Activated T-cell treated with anti-CD3 and anti-CD28 coated beads for 48 hours (primary cell): ENCODE measurements at places on chromosomes 2 and 18.
A peak's percentile ranks its signal among the peaks of the same experiment; 100 is the strongest.

DNA sequence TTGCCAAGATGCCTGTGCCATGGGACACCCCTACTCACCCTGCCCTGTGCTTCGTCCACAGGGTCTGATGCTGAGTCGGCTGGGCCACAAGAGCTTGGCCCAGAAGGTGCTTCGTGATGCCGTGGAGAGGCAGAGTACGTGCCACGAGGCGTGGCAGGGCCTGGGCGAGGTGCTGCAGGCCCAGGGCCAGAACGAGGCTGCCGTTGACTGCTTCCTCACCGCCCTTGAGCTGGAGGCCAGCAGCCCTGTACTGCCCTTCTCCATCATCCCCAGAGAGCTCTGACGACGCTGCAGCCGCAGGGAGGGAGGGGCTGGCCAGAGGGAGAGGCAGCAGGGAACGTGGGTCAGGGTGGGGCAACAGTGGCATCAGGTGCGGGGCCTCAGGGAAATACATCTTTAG lies 81.5 kb downstream of the STPG4 start:
- DNase-seq: no peak

- no peak for DNase-seq
Observed at GRCh38 chr18:77559274-77559910, 309.7 kb downstream of the GALR1 start.

DNA sequence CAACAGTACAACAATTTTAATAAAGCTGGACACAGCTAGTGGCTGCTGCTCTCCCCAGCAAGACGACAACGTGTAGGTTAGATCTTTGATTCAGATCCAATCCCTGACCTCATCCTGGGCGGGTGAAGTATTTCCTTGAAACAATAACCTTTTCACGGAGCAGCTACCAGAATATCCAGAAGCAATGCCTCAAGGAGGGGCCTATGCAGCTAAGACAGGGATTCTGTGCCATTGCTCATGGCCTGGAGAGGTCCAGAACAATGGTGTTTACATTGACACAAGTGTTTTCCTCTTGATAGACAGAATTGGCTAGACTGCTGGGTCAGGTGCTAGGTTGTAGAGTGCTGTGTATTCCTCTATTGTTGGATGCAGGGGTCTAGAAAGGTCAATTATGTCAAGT lies 520.1 kb downstream of the BCL11A start:
- DNase-seq: no peak

DNA sequence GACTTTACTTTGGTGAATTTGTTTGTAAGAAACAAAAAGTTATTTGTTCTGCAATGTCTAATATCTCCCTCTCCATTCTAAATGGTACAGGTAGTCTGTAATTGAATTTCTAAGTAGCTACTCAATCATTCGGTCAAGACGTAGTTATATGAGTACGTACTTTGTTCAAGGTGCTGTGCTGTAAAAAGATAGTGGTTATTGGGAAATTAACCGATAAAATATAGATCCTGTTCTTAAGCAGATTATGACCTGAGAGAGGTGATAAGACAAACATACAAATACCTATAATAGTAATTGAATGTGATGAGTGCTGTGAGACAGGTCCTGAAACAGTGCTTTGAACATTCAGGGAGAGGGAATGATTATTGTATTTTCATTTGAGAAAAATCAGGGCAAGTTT lies 7.1 kb downstream of the NCOA1 start:
- DNase-seq: no peak

DNA sequence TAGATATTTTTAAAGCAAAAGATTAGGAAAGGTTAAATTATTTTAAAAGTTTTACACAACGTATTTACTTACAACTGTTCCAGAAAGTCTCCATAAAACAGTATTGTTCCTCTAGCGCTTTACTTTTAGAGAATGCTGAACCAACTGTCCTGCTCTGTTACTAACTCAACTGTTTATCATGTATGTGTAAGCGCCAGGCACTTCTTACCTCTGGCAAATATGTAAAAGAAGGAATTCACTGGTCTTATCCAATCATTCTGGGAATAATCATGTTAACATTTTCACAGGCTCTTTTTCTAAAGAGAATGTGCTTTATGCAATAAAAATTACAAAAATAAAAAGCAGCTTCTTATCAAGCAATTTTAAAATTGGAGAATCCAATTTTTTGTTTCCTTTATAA lies 68.0 kb downstream of the COBLL1 start:
- no peak for DNase-seq

DNA sequence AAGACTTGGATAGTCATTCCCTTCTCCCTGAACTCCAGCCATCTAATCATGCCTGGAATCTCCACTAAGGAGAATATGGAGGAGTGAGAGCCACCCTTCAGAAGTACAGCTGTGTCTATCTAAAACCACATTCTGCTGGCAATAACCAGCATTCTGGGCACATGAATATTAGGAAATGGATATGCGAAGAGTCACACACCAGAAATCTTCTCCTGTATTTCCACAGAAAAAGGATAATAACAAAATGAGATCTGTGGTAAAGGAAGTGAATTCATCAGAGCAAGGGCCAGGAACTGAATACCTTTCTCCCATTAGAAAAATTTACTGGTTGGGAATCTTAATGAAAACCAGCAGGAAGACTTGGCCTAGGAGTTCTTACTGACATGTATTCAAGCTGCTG lies 218.8 kb downstream of the SCG2 start:
- DNase-seq: no peak

DNA sequence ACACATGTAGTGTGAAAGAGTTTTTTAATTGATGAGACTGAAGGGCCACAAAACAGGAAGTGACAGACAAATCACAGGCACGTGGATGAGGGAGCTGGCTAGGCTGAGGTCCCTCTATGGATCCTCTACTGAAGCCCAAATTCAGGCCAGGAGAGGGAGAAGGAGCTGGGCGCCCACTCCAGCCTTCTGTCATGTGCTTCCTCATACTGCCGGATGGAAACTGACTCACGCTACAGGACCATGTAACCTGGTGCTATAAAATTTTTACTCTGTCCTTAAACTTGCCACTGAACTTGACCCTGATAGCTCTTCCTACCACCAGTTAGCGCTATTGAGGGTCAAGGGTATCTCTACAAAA lies 31.3 kb downstream of the PSTPIP2 start:
- no peak for DNase-seq

DNA sequence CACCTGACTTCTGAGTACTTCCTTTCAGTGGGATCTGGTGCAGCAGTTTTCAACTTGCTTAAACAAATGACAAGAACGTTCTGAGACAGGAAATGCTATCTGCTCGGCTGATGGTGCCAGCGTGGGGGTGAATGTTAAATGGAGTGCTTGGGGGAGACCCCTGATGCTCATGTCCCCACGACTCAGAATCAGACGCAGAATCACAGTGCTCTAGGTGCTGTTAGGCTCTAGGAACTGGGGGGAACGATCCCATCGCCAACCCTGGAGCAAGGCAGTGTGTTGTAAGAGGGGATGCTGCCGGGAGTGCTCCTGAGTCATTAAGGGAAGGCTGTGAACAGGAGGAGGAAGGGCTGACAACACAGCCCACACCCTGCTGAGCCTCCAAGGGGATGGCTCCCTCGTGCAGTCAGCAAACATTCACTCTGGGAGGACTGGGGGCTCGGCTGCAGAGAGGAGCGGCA lies 34.1 kb upstream of the KCNF1 start:
- DNase-seq: no peak

- no peak for DNase-seq
Observed at GRCh38 chr2:167990062-167990461, 257.3 kb downstream of the STK39 start.

DNA sequence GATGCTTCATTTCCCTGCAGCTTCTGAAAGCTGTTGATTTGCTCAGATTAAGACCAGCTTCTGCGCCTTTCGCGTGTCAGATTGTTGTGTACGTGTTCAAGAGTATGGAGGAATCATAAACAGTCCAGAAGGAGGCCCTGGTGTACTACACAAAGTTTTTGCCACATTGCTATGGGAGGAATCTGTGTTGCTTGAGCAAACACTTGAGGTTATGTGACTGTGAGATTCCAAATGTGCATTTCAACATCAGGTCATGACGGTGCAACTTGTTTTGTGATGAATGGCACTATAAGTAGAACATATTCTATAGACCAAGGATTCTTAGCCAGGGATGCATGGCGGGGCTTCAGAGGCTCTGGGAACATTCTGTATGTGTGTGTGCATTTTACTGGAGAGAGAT lies 35.0 kb downstream of the SRSF7 start:
- DNase-seq: no peak

DNA sequence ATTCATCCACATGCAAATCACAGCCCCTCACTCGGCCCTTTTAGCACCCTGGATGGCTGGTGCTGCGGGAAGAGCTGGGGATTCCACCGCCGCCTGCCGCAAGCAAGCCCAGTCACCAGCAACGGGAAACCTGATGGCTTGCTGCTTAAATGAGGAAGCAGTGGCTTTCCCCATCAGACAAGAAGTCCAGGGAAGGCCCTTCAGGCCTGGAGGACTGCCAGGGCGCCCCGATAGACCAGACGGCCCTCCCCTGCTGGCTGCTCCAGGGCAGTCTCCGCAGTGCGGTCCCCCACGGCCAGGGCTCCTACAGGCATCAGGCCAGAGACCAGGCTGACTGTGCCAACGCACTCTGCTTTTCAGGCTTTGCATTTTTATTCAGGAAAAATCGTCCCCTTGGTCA lies 439.1 kb downstream of the EIPR1 start:
- DNase-seq: no peak

GRCh38 chr18:12445554-12445953 lies 37.8 kb downstream of the PRELID3A start:
- DNase-seq: no peak

GRCh38 chr18:76875390-76876325 lies 53.3 kb downstream of the ZNF236 start:
- peak; percentile 25 for DNase-seq

DNA sequence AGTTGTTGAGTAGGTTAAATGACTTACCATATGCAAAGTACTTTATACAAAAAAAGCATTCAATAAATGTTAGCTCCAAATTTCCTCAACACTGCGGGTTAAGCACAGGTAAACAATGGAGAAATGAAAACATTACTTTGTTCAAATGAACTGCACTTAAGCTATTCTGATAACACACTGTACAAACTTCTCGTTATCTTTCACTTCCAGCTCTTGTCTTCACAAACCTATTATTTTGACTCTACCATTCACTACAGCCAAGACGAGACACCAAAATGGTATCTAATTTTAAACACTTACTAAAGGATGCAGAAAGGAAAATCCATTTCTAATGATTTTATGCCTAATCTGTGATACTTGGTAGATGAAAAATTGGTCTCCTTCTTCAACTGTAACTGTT lies 43.8 kb downstream of the SLC40A1 start:
- no peak for DNase-seq

GRCh38 chr2:107174171-107174570 lies 288.2 kb upstream of the ST6GAL2 start:
- no peak for DNase-seq

GRCh38 chr2:158144914-158145625 lies 43.4 kb downstream of the UPP2 start:
- no peak for DNase-seq

DNA sequence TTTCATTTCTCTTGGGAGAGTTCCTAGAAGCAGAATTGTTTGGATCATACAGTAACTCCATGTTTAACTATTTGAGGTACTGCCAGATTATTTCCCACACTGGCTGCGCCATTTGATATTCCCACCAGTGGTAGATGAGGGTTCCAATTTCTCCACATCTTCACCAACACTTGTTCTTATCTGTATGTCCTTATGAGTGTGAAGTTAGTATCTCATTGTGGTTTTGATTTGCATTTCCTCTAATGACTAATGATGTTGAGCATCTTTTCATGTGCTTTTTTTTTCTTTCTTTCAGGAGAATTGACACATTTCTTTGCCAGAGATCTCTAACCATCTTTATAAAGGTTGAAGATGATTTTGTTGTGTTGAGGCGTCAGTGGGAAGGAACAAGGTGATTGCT lies 4.1 kb upstream of the MGAT5 start:
- no peak for DNase-seq

DNA sequence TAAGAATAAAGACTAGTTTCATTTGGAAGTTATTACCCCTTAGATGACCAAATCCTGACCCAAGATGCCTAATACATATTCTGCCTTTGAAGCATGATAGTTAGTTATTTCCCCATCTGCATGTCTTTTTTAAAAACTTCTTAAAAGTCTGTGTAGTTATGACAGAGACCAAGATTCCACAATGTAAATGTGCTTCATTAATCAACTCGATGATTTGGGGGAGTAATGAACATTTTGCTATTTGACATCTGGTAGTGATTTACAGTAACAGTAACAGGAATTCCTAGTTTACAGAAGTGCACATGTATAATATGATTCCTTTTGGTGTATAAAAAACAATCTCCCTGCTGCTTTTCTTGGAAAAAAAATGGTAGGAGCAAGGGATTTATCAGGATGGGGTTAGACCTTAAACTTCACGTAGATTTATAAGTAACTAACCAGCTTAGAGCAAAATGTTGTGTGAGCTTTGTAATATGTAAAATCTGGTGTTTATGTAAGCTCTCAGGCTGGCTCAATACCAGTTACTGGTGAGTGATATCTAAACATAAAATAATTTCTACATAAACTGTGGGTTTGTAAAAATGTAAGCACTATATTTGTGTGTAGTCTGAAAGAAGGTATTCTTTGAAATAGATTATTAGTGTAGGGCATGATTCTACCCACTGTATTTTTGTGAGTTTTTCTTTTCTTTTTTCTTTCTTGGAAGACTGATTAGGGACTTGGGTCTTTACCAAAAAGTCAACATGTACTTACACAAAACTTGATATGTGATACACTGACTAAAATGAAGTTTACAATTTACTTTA lies 641.6 kb downstream of the EPHA4 start:
- no peak for DNase-seq

DNA sequence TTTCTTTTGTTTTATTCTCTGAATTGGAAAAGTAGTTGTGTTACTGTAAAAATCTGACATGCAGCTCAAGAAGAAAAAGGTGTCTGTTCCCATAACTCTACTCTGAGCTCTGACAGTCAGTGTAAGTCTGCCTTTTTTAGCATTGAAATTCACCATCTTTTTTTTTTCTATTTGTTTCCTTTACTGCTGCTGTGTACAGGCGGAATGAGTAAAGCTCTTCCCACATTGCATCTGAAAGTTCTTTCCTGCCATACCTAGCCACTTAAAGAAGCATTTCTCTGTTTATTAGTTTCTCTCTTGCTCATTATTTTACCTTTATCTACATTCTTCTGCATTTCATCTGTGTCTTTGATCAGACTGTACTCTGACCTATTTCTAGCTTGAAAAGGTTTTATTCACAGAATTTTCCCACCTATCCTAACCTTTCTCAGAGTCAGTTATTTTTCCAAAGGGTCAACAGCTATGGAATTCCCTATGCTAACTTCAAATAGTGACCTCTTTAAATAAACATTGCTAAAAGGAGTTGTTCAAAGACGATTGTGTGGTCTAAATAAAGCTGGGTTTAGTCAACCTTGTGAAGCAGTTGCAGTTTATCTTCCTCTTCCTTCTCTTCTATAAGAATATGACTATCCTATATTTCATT lies 1303.1 kb upstream of the ZEB2 start:
- no peak for DNase-seq

- no peak for DNase-seq
Observed at GRCh38 chr2:193980599-193980998, 1676.4 kb upstream of the SLC39A10 start.

GRCh38 chr2:151823651-151824050 lies 4.6 kb downstream of the ARL5A start:
- no peak for DNase-seq

GRCh38 chr2:181354626-181355025 lies 102.6 kb upstream of the ITGA4 start:
- DNase-seq: no peak

- no peak for DNase-seq
Observed at GRCh38 chr2:200664770-200665494, 79.1 kb downstream of the AOX1 start.
